ENCODE measurements at places on chromosomes 5 and 9. TPM values are rescaled to one million over a fixed set of nuclear protein-coding genes. Genes with fewer than 3 reads are reported as not detected.

The INSL4 gene
- total RNA-seq = not detected

The RRAGA gene
- 64.5 TPM for total RNA-seq

The FBXL7 gene
- total RNA-seq = 7.9 TPM

The TAF7 gene
- 60.9 TPM for total RNA-seq

The BAAT gene
- not detected for total RNA-seq

The ADAMTS6 gene
- 578 TPM for total RNA-seq

The FOXI1 gene
- total RNA-seq = not detected

The LMX1B gene
- total RNA-seq = not detected

The NSG2 gene
- total RNA-seq = not detected

The SLC6A3 gene
- not detected for total RNA-seq

The CTXN3 gene
- not detected for total RNA-seq

The PFN3 gene
- not detected for total RNA-seq

The PAX5 gene
- total RNA-seq = not detected

The ESM1 gene
- total RNA-seq = not detected

The AMBP gene
- total RNA-seq = not detected

The C5orf52 gene
- total RNA-seq = not detected

All from placental epithelial cell (primary cell).